Naive thymus-derived CD8-positive, alpha-beta T cell (primary cell): ENCODE measurements at places on chromosomes 3 and 15.

DNA sequence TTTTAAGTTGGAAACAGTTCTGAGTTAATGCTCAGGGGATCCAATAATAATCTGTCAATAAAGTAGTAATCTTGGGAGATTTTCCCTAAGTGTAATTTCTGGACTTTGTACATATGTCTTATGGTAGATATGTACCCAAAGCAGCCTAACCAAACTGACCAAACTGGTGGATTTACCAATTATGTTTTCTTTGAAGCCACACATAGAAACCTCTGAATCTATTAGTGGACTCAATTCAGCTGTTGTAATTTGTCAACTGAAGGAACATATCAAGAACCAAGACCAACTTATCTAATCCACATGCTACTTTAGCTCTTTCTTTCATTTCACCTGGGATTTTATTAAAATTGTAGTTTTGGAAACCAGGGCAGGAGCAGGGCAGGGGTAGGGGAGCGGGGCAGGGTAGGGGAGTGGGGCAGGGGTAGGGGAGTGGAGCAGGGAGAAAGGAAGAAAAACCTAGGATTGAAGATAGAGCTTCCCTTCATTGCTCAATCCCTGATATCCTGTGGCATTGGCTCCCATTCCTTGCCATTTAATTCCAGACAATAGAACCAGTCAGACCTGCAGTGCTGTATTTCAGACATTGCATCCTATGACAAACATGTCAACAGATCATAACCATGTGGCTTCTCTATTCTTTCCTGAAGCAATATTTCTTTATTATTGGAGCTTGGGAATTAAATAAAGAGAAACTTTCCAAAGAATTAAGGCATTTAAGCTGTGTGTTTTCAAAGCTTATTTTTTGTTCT lies 101.8 kb downstream of the NFKBIZ start:
- no peak for DNase-seq

GRCh38 chr3:117786349-117786748 lies 1076.8 kb downstream of the TUSC7 start:
- DNase-seq = no peak

- peak; percentile 73 for DNase-seq
Measured at GRCh38 chr3:138935863-138936740, 10.8 kb downstream of the FOXL2 start.

DNA sequence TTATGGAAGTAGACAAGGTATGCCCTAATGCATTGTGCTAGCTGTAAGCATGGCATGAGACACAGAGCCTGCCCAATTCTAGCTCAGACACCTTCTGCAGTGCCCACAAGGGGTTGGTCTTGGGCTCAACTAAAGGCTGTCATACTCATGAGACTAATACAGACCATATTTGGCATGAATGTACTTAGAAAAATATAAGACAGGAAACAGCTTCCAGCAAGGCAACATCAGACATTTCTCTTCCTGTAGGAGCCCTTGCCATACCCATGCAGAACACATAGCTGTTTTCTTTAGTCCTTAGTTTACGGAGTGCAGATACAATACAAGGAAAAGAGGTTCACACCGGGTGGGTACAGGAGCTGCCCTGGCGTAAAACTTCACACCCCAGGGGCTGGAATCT lies 30.5 kb upstream of the NR1I2 start:
- DNase-seq = no peak

GRCh38 chr3:142888481-142889211 lies at the start of gene PCOLCE2:
Gene PCOLCE2 (minus strand): TSS chr3:142889083. CDS start chr3:142888896, 187 bp downstream.
- peak; percentile 8 for DNase-seq

GRCh38 chr15:67768313-67768977 lies 56.9 kb upstream of the SKOR1 start:
- DNase-seq = no peak

GRCh38 chr3:96700322-96701315 lies 113.8 kb upstream of the EPHA6 start:
- no peak for DNase-seq

DNA sequence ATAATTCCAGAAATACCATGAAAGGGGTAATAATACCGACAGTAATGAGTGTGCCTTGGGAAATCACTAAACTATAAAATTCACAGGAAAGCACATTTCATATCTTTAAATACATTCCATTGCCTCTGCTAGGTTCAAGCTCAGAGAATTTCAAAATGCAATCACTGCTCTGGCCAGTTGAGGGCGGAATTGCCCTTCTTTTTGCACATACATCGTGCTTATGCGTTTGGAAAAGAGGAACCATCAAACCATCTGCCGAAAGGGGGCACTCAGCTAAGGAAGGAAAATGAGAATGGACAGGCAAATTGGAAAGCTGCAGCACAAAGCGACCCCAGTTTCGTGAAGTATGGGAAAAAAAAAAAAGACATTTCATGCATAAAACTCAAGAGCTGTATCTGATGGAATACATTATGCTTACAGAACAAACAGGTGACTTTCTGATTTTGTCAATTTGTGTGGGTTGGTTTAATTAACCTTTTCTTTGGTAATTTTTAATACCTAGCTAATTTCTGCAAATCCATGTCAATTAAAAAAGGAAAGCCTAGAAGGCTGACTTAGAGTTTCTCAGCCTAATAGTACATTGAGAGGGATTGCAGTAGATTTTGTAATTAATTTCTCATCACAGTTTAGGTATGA lies 61.4 kb downstream of the TUSC7 start:
- DNase-seq = no peak

DNA sequence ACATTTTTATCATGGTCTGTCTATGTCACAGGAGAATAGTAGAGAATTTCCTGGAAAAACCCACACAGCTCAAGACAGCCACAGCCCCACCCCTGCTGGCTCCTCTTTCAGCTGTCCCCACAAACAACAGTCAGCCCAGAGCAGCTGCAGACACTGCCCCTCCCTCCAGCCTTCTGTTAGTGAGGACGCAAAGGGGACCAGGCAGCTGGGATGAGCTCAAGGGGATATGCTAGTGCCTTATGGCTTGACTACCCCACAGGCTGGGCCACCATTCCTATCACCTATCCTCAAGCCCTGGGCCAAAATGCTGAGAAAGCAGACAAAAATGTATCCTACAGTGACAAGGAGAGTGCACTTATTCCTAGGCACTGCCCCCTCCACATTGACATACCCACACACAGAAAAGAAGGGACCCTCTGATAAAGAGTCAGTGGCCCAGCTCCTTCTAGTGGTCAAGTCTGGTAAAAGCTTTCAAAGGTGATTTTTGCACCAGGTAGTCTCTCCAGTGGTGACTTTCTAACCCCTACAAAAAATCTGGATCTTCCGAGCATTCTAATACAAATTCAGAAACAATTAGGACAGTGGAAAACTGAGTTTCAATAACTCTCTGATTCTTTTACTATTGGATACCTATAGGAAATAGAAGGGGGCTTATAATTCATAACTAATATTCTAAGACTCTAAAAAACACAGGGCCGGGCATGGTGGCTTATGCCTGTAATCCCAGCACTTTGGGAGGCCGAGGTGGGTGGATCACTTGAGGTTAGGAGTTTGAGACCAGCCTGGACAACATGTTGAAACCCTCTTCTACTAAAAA lies 3.0 kb upstream of the MAP1A start:
- no peak for DNase-seq

GRCh38 chr15:59203008-59203407 lies 3.6 kb upstream of the LDHAL6B start:
- DNase-seq = no peak

- no peak for DNase-seq
Measured at GRCh38 chr3:156952011-156952410, 125.9 kb downstream of the LEKR1 start.

DNA sequence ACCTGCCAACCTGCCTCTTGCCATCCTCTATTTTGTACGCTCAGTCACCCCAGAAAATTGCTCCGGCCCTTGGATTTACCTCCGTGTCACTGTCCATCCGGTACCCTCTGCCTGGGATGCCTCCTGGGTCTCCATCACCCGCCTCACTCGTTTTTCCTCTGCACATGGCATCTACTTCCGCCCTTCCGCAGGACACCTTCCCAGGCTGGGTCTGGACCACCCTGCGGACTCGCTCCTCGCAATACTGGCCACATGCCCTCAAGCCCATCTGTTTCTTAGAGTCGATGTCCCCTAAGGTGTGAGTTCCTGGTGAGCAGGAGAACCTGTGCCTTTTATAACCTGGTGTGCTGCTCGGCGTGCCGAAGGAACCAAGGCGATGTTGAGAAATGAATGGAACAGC lies 58.5 kb downstream of the APBA2 start:
- DNase-seq = no peak

- no peak for DNase-seq
Measured at GRCh38 chr3:172647823-172648222, 63.0 kb downstream of the NCEH1 start.

- DNase-seq = no peak
Measured at GRCh38 chr15:69583626-69584025, 131.0 kb downstream of the RPLP1 start.

- DNase-seq = no peak
Measured at GRCh38 chr3:142999881-143000280, 1.5 kb upstream of the U2SURP start.

DNA sequence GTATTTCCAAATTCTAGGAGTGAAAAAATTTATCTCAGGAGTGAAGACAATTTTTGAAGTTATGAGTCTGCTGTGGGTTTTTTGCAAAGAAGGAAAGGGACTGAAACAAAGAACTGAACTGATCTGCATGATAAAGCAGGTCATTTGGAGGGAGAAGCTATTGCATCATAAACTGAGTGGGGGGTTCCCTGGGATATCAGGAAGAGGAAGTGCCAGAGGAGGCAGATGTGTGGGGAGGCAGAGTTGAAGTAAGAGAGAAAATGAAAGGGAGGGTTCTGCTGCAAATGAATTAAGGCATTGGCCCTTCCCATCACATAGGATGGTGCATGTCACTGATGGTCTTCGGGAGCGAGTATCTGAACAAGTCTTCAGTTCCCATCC lies 379.2 kb downstream of the VPS13C start:
- DNase-seq = no peak

GRCh38 chr15:41918506-41919126 lies 24.8 kb upstream of the SPTBN5 start:
- no peak for DNase-seq

GRCh38 chr15:42772144-42772543 lies 35.2 kb upstream of the CDAN1 start:
- no peak for DNase-seq

- DNase-seq = no peak
Measured at GRCh38 chr3:150248116-150248887, 159.8 kb upstream of the TSC22D2 start.

- no peak for DNase-seq
Measured at GRCh38 chr3:197528190-197528589, 27.6 kb downstream of the BDH1 start.

DNA sequence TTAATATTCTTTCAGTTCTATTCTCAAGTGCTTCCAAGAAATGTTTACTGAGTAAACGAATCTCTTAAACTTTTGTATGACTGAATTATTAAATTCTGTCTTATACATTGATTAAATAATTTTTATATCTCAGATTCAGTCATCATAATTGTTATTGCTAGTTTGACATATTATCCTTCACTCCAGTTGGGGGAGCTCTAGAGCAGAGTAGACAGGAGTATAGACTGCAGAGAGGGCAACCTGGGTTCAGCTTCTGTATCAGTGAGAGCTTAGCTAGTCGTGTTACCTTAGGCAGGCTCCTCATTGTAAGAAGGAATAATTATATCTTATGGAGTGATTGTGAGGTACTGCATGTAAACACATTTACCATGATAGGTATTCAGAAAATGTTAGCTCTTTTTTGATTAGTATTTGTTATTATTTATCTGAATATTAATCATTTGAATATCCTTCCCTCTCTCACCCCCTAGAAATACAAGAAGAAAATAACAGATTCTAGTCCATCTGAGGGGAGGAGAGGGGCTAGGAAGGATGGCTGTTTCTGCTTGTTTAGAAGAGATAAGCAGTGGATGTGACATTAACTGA lies 31.0 kb upstream of the ZCWPW2 start:
- peak; percentile 47 for DNase-seq

GRCh38 chr3:157384031-157384430 lies 52.6 kb upstream of the PTX3 start:
- DNase-seq = no peak

GRCh38 chr3:150737874-150738679 lies 24.9 kb downstream of the SIAH2 start:
- no peak for DNase-seq

- DNase-seq = no peak
Measured at GRCh38 chr3:73727117-73727821, 102.5 kb upstream of the PDZRN3 start.

DNA sequence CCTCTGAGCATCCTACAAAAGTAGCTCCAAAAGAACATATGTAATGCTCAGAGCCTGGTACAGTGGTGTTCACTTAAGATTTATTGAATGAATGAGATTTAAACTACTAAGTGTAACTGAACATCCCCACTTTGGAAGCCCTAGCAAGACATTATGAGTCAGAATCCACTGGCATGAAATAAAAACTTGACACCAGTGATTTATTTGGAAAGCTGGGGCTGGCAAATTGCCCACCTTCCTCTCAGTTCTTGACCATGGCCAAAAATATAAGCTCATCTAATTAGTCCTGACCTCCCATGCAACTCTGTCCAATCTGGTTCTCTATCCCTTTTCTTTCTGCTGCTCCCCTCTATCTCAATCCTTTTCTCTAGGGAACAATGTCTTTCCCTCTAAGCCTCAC lies 418.0 kb downstream of the PLCL2 start:
- DNase-seq = no peak

DNA sequence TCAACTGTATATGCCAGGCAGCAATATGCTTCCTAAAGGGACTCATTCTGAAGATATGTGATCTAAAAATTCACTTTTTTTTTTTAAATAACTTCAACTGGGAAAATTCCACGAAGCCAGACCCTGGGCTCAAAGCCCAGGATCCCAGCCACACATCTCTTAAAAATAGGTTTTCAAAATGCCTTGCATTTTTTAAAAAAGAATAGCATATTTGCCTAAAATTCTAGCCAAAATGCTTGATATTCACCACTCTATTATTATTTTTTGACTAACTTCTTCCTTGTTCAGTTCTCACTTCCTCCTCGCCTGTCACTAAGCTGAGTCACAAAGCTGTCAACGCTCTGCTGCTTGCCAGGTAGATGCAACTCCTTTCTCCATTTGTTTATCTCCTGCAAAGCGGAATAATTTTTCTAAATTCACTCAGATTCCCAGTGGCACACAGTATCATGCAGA lies 28.0 kb upstream of the VGLL4 start:
- no peak for DNase-seq

GRCh38 chr3:157113832-157114505 lies 46.0 kb downstream of the CCNL1 start:
- no peak for DNase-seq

DNA sequence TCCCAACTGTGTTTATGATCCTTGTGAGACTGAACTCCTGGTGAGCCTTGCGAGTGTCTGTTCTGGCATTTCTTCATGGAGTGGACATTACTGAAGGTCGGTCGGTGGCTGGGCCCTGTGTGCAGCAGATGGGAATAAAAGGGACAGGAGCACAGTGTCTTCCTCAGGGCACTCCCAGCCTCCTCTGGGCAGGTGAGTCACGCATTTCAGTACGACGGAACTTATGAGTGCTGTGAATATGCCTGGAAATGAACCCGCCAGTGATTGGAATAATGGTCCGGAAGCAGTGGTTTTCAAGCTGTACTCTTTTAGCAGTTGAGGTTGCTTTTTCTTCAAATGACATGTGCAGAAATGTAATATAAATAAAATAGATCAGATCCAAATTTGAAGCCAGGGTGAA lies 55.1 kb downstream of the LARS2 start:
- DNase-seq = no peak
